HFF-Myc (cell line): ENCODE measurements at places on chromosomes 2 and 18.

- no peak for DNase-seq
Measured at GRCh38 chr18:44679914-44680272, 795 bp upstream of the SETBP1 start.

DNA sequence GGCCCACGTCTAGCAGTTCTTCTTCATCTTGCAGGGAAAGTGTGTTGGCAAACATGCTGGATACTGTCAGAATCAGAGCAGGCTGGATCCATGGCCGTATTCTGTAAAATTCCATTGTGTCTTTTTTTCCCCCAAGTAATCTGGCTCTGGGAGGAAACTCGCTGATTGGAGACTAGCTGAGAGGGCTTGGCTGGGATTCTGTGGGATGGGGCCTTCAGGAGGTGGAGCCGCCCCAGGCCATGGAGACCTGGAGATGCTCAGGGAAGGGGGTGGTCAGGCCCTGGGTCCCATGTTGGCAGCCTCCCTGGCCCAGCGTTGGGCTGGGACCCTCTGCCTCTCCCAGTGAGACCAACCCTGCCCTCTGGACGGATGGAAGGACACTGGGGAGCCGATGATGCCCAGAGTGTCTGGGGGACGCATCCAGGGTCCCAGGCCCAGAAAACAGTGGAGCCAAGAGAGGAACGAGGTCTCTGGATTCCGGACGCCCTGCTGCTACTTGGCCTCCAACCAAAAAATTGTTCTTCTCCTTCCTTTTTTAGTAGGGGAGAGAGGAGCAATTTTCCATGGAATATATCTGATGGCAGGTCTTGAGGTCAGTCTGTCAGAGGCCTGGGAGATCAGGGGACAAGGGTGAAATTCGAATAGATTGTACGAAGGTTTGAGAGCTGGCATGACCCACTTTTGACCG is 114.5 kb downstream of the AGAP1 start:
- DNase-seq: no peak

GRCh38 chr18:79741362-79741700 is 56.4 kb upstream of the KCNG2 start:
- DNase-seq: no peak

DNA sequence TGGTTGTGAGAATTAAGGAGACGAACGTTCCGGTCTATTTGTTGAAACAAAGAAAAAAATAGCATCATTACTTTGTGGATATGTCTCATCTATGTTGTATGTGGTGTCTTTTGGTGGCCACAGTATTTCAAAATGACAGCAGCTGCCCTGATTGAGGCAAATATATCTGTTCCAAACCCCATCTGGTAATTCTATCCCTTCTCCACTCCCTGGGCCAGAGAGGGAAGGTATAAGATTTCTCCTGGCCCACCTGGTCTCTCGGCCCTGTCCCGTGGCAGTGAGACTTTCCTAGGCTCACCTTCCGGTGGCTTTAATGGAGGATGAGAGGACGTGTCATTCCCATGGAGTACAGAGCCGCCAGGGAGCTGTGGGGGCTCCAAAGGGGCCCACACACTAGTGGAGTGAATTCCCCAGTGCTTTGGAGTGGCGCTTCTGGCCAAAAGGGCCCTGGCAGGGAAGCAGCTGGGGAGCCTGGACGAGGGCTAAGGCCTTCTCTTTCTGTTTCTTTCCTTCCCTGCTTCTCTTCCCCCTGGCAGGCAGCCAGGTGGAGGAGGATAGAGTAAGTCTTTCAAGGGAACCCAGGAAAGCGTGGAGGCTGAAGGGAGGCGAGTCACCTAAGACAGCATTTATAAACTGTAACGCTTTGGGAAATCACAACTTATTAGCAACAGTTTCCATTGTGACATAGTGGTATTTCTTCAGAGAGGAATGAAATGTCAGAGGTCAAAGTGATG is 5.6 kb downstream of the FOSL2 start:
- DNase-seq: no peak

DNA sequence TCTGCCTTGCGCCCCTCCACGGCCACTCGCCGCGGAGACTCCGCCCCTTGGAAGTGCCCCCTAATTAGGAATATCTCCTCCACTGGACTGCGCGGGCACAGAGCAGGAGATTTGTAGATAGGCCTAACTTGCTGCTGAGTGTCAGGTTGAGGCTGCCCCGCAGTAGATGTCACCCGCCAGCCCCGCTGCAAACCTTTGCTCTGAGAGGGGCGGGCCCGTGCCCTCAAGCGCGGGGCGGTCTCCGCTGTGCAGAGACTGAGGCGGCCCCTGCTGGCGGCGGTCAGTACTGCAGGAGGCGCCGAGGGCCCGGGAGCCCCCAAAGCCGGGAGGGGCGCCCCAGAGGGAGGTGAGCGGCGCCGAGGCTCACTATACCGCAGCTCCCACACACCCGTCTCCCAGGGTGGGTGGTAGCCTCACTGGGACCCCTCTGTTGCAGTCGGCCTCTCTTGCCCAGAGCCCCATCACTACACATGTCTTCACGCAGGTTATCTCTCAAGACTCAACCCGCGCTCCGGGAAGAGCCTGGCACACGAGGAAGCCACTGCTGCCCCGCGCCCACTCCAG is 2.9 kb upstream of the NEURL3 start:
- DNase-seq: no peak

- DNase-seq: no peak
Measured at GRCh38 chr2:67865917-67866316, 196.9 kb downstream of the C1D start.

DNA sequence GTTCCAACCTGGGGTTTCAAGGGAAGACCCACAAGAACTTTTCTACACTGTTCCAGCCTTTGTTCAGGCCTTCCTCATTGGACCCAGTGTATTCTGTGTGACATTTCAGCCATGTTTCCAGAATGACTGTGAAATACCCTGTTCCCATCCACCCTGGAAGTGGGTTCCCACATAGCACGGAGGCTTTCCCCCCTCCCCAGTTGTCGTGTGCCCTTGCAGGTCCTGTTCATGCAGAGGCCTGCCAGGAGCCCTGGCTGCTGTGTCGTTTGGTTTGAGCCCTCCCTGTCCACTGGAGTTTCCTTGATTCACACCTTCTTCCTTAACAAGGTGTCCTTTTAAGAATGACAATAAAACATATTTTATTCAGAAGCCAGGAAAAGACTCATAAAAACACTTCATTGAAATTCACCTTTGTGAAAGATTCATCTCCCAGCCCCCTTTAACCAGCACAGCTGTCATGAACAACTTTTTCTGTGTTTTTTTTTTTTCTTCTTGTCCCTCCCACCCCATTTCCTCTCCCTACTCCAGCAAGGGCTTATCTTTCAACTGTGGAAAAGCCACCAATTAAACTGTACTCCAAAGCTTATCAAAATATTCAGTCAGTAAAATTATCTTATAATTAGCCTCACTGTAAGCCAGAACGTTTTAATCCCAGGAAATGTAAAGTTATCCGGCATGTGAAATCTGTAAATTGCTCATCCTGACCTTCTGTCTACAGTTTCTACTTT is 106.4 kb downstream of the ACOXL start:
- no peak for DNase-seq

- DNase-seq: no peak
Measured at GRCh38 chr18:39846265-39846664, 2108.8 kb upstream of the PIK3C3 start.

DNA sequence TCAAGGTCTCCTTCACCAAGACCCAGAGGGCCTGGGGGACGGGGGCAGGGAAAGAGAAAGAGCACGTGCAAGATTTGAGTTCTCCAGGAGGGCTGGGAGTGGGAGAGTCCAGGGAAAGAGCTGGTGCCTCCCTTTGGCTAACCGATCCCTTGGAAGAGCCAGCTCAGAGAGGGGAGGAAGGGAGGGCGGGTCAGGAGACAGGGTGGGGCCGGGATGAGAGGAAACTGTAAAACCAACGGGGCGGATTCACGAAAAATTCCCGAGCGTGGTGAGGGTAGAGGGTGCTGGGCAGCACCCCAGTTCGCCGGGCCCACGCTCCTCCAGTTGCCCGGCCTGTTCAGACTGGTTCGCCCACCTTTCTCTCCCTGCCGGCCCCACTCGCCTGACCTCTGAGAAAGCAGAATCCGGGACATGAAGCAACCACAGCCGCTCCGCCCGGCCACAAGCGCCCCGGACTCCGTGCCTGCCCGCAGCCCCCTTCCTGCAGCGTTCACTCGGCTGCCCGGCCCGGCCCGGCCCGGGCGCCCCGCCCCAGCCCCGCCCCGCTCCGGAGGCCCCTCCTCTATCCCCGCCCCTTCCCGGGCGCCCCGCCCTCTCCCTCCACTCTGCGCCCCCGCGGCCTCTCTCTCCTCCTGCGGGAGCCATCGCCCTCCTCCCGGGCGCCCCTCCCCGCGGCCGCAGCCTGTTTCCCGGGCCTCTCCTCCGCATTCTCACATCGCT is 230.9 kb upstream of the SMAD2 start:
- peak; percentile 31 for DNase-seq
